CD4-positive, alpha-beta T cell treated with Interleukin-2 at 100 ng/mL for 4 hours (primary cell): ENCODE measurements at places on chromosomes 5 and 9.

DNA sequence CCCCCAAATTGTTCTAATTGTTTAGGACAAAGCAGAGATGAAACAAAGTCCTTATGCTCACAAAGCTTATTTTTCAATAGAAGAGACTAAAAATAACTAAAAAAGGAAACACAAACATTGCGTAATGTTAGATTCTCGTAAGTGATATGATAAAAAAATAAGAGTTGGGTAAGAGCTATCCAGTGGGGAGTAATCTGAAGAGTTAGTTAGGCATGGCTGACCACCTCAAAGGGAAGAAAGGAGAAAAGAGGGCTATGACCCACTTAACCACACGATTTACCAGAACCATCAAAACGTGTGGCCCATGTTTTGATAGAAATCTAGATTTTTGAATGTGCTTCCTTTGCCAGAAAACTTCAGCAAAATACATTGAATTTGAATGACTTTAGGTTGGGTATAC is 1296.8 kb upstream of the NUDT12 start:
- DNase-seq: no peak

- DNase-seq: no peak
Measured at GRCh38 chr5:161305601-161306000, 240.9 kb downstream of the GABRB2 start.

- DNase-seq: no peak
Measured at GRCh38 chr5:56791396-56791795, 24.0 kb upstream of the MAP3K1 start.

DNA sequence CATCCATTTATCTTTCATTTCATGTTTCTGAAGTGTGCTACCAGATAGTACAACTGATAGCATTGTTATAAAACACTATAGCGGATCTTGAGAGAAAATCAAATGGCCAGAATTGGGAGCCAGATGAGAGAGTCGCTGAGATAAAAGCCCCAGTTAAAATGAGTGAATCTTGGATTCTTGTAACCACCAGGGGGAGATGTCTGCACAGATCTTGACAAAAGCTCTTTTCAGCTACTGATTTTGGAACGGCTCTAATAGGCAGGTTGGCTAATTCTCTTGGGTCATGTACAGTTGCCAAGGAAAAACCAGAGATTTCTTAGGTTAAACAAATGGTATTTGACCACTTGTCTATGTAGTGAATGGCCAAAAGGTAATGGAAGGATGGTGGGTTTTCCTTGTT is 21.7 kb downstream of the F2RL2 start:
- peak; percentile 65 for DNase-seq

DNA sequence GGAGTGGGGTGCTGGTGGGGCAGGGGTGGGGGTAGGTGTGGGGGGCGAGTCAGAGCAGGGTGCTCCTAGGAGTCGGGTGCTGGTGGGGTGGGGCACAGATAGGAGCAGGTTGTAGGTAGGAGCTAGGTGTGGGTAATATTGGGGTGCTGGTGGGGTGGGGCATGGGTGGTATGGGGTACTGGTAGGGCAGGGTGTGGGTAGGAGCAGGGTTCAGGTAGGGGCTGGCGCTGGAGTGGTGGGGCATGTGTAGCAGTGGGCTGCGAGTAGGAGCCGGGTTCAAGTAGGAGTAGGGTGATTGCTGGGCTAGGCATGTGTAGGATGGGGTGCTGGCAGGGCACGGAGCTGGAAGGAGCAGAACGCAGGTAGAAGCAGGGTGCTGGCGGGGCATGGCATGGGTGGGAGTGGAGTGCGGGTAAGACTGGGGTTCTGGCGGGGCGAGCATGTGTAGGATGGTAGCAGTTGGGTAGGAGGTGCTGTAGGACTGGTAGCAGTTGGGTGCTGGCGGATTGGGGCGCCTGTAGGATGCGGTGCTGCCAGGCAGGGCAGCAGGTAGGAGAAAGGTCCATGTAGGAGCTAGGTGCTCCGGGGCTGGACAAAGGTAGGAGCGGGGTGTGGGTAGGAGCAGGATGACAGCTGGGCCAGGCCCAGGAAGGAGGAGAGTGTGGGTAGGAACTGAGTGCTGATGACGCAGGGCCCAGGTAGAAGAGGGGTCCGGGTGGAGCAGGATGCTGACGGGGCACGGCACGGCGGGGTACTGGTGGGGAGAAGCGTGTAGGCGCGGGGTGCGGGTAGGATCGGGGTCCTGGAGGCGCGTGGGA is 105.5 kb upstream of the SIMC1 start:
- no peak for DNase-seq

- DNase-seq: no peak
Measured at GRCh38 chr5:62112689-62113228, 193.2 kb upstream of the KIF2A start.

GRCh38 chr5:119218830-119219782 is 136.7 kb upstream of the TNFAIP8 start:
- no peak for DNase-seq

DNA sequence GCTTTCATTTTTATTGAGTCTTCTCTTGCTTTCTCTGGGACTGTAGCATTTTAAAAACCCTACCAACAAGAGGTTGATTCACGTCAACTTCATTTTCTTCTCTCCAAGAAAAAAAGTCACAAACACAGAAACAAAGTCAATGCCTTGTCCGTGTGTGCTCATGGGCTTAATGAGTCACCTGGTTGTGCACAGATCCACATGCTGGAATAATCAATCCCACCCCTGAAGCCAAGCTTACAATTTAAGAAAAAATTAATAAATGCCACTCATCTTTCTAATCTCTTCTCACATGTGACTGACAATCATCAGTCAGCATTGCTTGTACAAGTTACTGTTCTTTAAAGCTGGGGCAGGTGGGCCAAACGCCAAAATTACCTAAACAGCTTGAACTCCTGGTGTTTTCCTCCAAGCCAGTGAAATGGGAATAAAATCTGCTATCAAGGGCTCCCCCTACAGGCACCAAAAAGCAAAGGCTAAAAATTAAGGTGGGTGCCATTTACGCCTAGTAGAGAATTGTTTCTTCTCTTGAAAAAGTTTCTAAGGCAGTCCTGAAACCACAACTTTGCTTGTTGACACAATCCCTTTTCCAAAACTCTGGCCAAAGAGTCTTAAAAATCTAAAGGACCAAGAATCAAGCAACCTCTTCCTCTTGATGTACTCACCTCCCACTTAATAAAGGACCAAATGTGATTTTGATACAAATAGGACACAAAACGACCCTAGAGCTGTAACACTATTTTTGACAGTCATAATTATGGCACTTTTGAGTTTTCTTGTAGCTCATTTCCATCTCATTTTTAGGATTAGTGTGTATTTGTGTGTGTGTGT is 21.3 kb downstream of the TRMO start:
- DNase-seq: peak; percentile 66

GRCh38 chr9:90105773-90106172 is 501.0 kb downstream of the GADD45G start:
- no peak for DNase-seq

GRCh38 chr9:68996462-68996861 is 17.5 kb downstream of the PRKACG start:
- peak; percentile 7 for DNase-seq
